Psoas muscle (tissue), 8 donors: ENCODE measurements at places on chromosomes 3 and 15.

- no peak for DNase-seq
Observed at GRCh38 chr3:106421909-106422308, 553.1 kb upstream of the CBLB start.

- DNase-seq: no peak
Observed at GRCh38 chr3:166100730-166101129, 263.5 kb upstream of the BCHE start.

DNA sequence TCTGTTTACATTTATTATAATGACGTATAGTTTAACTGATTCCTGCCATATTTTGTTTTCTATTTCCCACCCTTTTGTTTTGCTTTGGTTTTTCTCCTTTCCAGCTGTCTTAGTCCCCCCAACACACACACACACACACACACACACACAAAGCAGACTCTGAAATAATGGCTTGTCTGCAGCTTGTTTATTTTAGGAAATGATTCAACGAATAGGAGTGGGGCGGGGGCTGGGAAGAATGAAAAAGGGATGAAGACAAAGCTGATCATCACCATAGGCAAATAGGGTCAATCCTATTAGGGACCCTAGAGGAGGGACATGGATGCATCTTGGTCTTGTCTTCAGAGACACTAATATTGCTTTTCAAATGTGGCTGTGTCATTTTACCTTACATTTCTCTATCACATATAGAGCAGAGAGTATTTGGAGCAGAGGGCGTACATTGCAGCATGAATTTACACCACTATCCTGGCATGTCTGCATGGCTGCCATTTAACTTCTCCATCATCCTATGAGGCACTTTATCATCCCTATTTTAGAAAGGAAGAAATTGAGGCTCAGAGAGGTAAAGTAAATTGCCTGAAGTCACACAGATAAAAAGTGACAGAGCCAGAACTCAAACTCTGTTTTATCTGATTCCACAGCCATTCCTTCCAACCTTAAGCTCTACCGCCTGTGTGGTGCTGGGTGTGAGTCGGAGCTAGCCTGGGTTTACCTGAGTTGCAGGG lies 147.2 kb upstream of the TPM1 start:
- DNase-seq: no peak

- no peak for DNase-seq
Observed at GRCh38 chr3:1506090-1506489, 413.3 kb downstream of the CNTN6 start.

DNA sequence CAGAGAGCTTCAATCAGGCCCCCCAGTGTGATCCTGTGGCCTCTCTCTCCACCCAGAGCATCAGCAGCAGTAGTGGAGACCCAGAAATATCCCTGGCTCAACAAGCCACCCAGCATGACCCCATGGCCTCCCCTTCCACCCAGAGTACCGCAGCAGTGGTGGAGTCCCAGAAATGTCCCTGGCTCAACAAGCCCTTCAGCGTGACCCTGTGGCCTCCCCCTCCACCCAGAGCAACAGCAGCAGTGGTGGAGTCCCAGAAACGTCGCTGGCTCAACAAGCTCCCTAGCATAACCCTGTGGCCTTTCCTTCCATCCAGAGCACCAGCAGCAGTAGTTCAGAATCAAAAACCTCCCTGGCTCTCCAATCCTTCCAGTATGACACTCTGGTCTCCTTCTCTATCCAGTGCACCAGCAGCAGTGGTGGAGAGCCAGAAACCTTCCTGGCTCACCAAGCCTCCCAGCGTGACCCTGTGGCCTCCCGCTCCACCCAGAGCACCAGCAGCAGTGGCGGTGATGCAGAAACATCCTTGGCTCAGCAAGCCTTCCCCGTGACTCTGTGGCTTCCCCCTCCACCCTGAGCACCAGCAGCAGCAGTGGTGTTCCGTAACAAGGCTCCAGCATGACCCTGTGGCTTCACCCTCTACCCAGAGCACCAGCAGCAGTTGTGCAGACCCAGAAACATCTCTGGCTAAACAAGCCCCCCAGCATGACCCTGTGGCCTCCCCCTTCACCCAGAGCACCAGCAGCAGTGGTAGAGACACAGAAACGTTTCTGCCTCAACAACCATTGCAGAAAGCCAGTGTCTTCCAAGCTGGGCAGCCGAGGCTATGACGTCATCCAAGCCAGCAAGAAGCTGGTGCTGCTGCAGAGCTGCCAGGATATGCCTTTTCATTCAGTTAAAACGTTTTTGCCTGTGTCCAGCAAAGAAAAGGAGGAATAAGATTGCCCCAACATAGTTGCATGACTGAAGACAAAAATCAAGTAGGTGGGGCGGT lies 61.3 kb upstream of the TAMM41 start:
- no peak for DNase-seq

GRCh38 chr15:29331669-29332068 lies 62.0 kb upstream of the NSMCE3 start:
- DNase-seq: no peak

DNA sequence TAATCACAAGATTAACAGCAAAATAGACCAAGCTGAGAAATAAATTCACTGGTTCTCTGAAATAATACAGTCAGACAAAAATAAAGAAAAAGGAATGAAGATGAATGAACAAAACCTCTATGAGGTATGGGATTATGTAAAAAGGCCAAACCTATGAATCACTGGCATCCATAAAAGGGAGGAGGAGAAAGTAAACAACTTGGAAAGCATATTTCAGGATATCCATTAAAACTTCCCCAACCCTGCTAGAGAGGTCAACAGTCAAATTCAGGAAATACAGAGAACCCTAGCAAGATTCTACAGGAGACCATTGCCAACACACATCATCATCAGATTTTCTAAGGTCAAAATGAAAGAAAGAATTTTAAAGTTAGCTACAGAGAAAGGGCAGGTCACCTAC lies 649.7 kb upstream of the CBLB start:
- no peak for DNase-seq

DNA sequence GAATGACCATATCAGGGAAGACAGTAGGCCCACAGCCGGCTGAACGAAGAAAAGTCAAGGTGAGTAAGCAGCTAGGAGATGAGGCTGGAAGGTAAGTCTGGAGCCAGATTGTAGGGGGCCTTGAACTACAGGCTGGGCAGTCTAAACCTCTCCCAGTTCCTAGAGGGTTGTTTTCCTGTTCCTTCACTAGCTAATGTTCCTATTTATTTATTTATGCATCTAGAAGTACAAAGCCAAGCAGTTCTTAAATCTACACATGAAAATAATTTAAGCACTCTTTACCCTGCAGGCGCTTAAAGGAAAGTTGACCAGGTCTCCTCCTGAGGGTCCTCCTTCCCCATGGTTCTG lies 3.7 kb downstream of the ACAA1 start:
- no peak for DNase-seq

DNA sequence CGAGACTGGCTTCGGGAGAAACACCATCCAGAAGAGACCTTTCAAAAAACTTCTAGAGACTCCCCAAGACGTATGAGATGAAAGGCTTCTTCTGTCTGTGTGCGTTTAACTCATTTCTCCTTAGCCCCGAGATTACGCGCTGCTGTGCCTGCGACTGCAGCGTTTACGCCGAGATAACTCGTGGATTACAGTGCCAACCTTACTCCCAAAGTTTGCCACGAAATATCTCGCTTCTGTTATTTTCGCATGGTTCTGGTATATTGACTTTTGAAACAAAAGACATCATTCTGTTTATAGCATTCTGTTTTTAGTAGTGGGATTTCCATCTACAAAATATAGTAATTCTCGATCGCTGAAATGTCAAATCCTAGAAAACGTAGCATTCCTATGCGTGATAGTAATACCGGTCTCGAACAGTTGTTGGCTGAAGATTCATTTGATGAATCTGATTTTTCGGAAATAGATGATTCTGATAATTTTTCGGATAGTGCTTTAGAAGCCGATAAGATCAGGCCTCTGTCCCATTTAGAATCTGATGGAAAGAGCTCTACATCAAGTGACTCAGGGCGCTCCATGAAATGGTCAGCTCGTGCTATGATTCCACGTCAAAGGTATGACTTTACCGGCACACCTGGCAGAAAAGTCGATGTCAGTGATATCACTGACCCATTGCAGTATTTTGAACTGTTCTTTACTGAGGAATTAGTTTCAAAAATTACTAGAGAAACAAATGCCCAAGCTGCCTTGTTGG lies 467 bp downstream of the PGBD4 start:
- no peak for DNase-seq

GRCh38 chr15:40266828-40267304 lies 16.0 kb downstream of the ANKRD63 start:
- DNase-seq: no peak

DNA sequence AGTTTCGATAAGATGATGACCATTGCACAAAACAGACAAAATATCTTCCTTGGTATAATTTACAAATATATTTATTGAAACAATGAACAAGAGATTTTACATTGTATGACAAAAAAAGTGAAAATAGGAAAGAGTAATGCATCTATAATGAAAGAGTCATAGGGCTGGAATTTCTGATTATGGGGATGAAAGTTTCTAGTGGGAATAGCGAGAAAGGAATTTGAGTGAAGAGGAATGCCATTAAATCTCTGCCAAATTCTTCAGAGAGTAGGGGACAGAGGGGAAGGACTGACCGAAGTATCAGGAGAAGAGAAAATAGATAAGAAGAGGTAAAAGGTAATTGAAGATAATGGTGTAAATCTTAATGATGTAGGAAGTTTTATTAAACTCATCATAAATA lies 125.4 kb downstream of the VGLL3 start:
- no peak for DNase-seq

- no peak for DNase-seq
Observed at GRCh38 chr15:56989411-56989924, 71.0 kb downstream of the TCF12 start.

DNA sequence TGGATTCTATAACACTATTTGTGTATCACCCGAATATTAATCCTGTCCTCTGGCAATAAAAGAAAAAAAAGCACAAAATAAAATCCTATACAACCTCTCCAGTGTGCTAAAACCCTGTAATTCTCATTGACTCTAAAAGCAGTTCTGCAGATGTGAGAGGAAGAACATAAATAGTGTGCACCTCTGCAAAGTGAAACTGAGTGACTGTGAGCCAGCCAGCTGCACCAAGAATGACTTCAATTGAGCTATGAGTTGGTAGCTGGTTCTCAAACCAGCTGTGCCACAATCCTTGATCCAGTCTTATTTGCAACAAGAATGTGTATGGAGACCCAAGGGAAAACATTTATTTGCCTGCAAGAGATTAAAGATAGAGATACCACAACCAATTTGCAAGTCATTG lies 31.2 kb upstream of the COL8A1 start:
- DNase-seq: no peak

GRCh38 chr3:16085410-16085809 lies 89.1 kb upstream of the GALNT15 start:
- no peak for DNase-seq

- DNase-seq: no peak
Observed at GRCh38 chr15:32833379-32833821, 115.6 kb downstream of the GREM1 start.

- DNase-seq: no peak
Observed at GRCh38 chr3:152040319-152040718, 166.9 kb downstream of the SUCNR1 start.

DNA sequence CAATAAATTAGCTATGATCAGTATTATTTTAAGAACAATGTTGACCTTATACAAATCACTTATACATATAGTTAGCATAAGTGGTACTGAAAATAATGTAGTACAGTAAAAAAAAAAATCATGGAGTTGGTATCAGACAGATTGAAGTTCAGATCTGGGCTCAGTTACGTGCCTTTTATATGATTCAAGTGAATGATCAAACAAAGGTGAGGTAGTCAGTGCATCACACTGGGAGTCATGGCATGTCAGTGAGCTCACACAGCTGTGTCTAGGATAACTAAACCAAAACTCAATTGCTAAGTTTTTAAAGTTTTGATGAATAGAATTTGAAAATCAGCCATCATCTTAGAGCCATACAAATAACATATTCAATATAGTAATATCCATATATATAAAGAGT lies 11.2 kb upstream of the CCR8 start:
- no peak for DNase-seq

DNA sequence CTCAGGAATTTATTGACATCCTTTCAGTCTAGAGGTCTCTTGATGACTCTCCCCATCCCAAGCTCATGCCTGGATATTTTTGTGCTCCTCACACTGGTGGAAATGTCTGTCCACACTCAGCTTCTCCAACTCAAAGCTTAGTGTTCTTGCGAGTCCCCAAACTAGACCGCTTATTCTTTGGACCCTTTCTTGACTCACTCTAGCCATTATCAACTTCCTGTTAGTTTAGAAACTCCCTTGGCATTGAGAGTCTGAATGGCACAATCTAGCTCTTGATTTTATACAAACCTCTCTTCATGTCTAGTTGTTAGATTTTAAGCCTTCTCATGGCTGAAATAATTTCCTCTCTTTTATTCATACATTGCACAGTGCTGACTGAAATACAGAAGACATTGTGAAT lies 19.6 kb downstream of the TIGIT start:
- DNase-seq: no peak

- no peak for DNase-seq
Observed at GRCh38 chr15:33956397-33956796, 11.9 kb upstream of the CHRM5 start.

DNA sequence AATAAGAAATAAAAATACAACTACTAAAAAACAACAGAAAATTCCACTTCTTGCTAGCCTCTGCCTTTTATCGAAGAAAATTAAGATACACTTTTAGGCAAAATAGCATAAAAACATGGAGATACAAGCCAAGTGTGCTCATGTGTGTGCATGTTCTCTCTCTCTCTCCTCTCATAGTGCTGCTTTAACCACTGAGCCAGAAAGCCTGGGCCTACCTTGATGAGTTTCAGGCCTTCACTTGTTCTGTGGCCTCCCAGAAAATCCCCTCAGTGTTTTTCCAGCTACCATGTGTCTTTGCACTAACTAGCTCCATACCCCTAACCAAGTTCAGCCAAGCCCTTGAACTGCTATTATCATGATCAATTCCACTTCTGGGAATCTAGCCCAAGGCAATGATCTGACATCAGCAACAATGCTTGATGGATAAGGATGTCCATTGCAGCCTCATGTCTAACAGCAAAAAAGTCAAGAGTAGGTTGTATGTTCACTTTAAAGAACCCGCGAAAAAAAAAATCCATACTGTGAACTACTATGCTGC lies 18.1 kb downstream of the CYP11A1 start:
- DNase-seq: no peak

- DNase-seq: peak; percentile 76
Observed at GRCh38 chr15:71329497-71330260, 214.4 kb downstream of the THSD4 start.
